ENCODE measurements at places on chromosomes 16 and 17.

DNA sequence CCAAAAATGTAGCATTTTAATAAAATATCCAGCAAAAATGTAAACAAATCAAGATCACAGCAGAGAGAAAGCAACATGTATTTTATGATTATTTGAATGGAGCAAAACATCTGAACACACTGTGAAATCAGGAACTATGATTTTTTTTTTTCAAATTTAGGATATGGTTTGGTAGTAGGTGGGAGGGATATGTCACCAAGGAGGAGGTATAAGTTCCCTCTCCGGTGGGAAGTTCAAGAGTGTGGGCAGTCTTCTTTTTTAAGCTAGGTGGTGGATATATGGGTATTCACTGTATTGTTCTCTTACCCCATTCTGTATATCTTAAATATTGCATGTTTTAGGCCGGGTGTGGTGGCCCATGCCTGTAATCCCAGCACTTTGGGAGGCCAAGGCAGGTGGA is 10.2 kb downstream of the CDR2 start:
- DNase-seq: no peak

GRCh38 chr17:47176389-47176826 is 12.7 kb downstream of the CDC27 start:
- DNase-seq: no peak

DNA sequence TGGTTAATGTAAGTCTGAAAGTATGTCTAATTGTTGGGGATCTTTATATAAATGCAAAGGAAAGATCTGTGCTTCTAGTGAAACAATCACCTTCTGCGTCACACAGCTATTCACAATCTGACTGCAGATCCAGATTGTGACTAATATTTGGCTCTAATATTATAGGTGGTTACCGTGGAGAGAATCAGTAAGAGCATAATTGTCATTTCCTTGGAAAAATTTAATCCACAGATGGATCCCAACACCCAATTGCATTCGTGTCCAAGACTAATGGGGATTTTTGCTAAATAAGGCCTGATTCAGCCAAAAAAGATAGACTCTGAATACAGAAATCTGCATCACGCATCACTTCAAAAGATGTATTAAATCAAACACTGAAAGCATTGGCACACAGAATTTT is 2.7 kb upstream of the KCNJ2 start:
- no peak for DNase-seq

DNA sequence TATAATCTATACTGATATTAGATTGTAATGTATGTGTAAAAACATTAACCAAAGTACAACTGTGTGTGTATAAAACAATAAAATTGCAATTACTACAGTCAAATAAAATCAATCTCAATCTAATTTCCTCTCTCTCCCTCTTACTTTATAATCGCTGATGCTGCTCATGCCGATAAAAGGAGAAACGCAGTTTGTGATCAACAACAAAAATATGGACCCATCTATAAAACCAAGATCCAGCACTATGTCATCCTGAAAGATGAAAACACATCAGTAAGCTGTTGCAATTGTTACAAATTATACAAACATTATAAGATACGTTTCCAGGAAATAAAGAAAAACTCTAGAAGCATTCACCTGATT is 33.5 kb upstream of the ABCA6 start:
- no peak for DNase-seq

DNA sequence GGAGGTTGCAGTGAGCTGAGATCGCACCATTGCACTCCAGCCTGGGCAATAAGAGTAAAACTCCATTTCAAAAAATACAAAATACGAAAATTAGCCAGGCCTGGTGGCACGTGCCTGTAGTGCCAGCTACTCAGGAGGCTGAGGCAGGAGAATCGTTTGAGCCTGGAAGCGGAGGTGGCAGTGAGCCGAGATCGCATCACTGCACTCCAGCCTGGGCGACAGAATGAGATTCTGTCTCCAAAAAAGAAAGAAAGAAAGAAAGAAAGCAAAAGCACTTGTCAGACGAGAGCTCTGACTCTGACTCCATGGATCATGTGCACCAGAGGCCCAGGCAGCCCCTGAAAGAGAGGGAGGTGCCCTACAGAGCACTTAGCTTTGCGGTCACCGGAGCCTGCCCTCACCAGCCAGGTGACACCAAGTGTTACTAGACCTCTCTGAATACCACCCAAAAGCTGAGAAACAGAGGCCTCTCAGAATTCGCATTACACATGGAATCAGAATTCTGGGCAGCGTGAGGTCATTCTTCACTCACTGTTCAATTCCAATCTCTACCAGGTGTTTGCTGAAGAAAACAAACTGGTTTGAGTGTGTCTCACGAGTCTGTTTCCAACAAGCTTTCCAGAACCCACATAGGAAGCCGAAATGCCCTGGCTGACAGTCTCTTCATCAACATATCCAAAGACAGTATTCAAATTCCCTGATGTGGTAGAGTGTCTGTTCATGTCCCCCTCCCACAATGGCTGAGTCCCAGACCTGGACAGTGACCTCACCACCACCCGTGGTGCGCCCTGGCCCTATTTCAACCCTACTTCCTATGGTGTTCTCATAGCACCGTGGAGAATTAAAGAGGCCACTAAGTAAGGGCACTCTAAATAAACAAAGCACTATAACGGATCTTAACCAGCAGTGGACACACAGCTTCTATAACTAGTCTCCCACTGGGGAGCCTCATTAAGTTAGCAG is 1.5 kb downstream of the FLCN start:
- no peak for DNase-seq

GRCh38 chr17:34682305-34682704 is 102.9 kb downstream of the TMEM132E start:
- no peak for DNase-seq

- peak; percentile 24 for DNase-seq
Observed at GRCh38 chr16:78796221-78796866, 696.9 kb downstream of the WWOX start.

DNA sequence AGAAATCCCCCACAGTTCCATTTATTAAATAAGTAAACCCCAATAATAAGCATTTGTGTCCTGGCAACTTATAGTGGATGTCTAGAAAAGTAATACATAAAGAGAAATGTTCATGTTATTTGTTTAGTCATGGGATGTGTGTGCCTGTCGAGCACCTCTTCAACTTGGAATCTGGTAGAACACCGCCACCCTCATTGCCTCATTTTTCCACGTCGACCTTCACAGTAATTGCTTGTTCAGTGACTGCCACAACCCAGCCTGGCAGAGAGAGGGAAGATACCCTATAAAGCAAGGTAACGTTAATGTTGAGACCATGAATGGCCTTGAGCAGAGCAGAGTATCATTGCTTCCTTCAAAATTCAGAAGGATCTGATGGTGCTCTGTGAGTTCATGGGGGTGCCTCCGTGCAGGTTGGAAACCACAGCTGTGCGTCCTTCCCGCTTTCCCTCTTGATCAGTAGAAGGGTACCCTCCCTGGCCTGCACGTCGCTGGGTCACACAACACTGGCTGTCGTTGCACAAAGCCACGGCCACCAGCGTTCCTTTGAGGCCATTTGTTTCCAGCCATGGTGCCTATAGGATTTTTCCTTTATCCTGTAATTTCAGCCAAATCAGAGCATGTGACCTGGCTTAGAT is 3.7 kb upstream of the DNASE1 start:
- no peak for DNase-seq

DNA sequence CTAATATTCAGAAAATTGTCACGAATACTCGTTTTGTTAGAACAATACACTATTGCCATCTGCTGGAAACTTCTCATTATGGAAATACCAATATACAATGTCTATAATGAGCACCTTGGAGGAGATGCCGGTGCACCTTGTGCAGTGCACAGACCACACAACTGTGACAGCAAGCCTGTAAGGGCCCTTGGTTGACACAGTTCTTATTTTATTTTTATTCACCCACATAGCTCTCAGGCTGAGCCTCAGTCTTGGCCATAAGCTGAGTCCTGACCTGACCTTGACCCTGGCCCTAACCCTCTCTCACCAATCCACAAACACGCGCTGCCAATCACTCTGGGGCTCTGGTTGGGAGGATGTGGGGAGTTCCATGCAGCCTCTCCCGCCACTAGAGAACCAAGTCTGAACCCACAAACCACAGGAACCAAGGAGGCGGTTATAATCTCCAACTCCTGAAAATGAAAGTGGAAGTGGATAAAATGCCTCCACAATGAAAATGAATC is 7.6 kb downstream of the AIPL1 start:
- no peak for DNase-seq

- no peak for DNase-seq
Observed at GRCh38 chr16:72241008-72241407, 69.1 kb upstream of the PMFBP1 start.

GRCh38 chr17:44548376-44549230 is 8.7 kb upstream of the FZD2 start:
- DNase-seq: no peak

GRCh38 chr17:33725675-33726271 is 432.7 kb upstream of the ASIC2 start:
- DNase-seq: no peak

GRCh38 chr17:31532081-31532480 is 140.6 kb downstream of the RAB11FIP4 start:
- no peak for DNase-seq

GRCh38 chr17:45003877-45004276 is 35.8 kb upstream of the C1QL1 start:
- DNase-seq: no peak

GRCh38 chr16:67460168-67460567 is 20.8 kb downstream of the ATP6V0D1 start:
- DNase-seq: no peak

- no peak for DNase-seq
Observed at GRCh38 chr17:80766290-80766855, 221.7 kb downstream of the RPTOR start.

DNA sequence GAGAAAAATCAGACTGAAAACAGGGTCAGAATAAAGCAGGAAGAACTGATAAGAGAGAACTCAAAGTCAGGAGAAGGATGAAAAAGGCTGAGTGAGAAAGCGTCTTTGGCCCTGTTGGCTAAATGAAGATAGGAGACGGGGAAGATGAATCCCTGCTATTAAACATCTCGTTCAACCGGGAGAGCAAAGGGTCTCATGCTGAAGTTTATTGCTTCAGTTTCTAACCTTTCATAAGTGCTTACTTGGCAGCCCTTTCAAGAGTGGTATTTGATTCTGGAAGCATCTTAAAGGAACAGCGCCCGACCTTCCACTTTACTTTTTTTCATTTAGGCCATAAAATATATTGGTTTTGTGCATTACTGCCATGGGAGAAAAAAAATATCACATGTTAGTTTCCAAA is 288.3 kb upstream of the RBFOX1 start:
- no peak for DNase-seq

DNA sequence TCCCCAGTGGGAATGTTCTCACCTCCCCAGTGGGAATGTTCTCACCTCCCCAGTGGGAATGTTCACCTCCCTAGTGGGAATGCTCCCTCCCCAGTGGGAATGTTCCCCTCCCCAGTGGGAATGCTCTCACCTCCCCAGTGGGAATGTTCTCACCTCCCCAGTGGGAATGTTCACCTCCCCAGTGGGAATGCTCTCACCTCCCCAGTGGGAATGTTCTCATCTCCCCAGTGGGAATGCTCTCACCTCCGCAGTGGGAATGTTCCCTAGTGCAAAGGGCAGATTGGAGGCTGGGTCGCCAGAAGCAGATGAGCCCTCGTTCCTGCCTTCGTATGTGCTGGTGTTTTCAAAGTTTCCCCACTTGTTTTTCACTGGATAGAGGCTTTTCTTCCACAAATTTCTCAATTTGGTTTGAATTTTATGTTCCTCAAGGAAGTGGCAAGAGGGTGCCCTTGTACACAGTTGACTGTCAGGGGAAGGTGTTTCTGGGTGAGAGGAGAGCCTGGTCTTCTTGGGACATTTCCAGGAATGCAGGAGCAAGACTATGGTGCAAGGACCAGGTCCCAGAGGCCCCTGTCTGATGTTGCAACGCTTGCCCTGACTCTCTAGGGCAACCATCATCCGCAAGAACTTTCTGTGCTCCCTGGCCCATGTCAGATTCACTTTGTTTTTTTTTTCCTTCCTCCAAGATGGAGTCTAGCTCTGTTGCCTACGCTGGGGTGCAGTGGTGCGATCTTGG is 34.0 kb downstream of the TRARG1 start:
- no peak for DNase-seq

- no peak for DNase-seq
Observed at GRCh38 chr17:41523225-41523593, 4.5 kb upstream of the KRT15 start.

DNA sequence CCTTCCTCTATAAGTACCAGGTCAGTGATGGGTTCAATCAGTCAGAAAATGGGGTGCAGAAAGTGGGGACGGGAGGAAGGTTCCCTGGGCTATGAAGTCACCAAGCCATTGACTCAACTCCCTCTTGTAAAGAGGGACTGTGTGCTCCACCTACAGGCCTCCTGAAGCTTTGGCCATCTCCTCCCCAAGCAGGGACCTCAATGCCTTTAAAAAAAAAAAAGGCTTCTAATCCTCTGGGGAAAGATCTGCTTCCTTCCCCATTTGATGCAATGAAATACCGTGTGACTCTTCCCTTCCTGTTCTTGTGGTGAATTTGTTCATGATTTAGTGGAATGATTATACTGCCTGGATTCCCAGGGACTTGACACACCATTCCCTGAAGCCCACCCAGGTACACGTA is 30.8 kb downstream of the VWA3A start:
- DNase-seq: peak; percentile 2

GRCh38 chr17:6853764-6854442 is 22.4 kb upstream of the TEKT1 start:
- no peak for DNase-seq

DNA sequence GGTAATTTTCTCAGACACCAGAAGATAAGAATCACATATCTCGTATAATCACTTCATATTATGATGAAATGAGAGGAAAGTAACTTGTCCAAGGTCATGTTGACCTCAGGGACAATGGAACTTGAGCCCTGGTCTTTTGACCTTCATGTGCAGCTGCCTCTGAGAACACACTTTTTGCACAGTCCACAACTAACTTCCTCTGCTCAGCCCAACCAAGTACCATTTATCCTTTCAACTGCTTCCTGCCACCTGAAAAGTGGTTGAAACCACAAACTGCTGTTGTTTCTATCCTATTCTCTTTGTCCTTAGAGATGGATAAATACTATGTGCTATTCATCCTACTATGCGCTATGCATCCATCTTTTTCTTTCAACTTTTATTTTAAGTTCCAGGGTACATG is 2.3 kb upstream of the CCL1 start:
- no peak for DNase-seq

GRCh38 chr16:51383909-51384308 is 232.8 kb upstream of the SALL1 start:
- DNase-seq: no peak

DNA sequence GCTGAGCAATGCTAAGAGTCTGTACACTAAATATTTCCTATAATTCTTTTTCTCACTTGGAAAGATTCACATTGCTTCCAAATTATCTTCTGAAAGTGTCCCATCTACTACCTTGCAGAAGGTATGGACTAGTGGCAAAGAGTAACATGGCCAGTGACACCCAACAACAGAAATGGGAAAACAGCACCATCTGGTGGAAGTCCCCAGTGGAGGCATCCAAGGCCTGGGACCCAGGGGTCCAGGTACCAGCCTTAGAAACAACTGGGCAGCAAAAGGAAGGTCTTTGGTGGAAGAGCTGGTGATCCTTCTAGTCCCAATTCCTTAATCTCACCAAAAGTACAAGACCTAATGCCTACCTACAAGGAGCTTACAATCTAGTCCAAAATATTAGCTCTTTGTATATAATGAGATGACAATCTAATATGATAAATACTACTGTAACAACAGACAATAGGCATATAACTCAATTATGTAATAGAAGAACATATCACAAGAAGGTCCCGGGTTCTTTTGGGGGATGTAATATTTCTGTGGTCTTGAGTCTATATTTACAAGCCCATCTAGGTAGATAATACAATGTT is 55.3 kb downstream of the SKAP1 start:
- DNase-seq: peak; percentile 22

Data from SW 1271 (cell line).